Naive B cell (primary cell): ENCODE measurements at places on chromosomes 5 and 9. TPM values are rescaled to one million over a fixed set of nuclear protein-coding genes. Genes with fewer than 3 reads are reported as not detected.

Gene WWC1
- polyA plus RNA-seq, result not detected

GRCh38 chr9:76486151-76486550 is 27.2 kb downstream of the GCNT1 start:
- DNase-seq, result no peak

DNA sequence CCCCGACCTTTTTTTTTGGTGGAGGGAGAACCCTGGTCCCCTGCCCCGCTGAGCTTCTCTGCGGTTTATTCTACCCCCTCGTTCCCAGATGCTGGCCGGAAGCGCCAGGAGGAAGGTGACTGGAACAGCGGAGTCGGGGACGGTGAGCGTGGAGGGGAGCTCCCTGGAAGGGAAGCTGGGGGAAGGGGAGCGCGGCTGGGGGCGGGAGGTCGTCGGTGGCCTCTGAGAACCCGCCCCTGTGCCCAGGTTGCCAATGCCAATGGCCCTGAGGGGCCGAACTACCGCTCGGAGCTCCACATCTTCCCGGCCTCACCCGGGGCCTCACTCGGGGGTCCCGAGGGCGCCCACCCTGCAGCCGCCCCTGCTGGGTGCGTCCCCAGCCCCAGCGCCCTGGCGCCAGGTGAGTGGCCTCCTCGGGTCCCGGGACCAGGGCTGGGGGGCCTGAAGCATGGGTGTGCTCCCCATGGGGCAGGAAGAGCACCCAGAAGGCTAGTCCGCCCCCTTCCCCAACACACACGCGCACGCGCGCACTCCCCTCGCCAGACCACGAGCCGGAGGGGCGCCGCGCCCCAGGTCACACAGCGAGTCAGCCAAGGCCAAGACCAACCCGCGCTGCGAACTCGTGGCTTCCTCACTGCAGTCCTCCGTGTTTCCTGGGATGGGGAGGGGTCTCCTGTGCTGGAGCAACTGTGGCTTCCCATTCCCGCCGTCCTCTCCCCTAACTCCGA is 10.6 kb downstream of the MYOZ3 start:
- DNase-seq, result peak; percentile 23

GRCh38 chr9:17648516-17648915 is 69.7 kb downstream of the SH3GL2 start:
- no peak for DNase-seq

GRCh38 chr5:95927927-95928723 is 33.5 kb downstream of the ELL2 start:
- DNase-seq, result no peak
